ENCODE measurements at places on chromosomes 2 and 18.
A peak's percentile ranks its signal among the peaks of the same experiment; 100 is the strongest.

GRCh38 chr2:161576421-161576820 lies 47.8 kb upstream of the SLC4A10 start:
- no peak for DNase-seq

DNA sequence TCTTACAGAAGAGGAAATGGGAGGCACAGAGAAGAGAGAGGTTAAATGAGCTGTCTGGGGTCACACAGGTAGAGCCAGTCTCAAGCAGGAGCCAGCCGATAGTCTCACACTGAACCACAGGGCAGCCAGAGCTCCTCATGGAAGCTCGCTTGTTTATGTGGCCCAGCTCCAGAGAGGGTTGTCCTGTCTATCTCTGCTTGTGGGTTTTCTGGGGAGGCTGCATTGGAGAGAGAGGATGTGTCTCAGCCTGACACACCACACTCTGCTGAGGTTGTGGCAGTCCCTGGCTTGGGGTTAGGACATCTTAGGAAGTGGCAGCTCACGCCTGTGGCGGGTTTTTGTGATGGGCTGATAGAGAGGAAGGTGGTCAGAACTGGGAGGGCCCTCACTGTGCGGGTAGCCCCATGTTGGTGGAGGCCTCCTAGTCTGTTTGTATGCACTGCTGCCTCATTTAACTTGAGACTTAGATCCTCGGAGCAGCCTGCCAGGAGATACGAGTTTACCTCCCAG lies 52.3 kb downstream of the TCF7L1 start:
- no peak for DNase-seq

DNA sequence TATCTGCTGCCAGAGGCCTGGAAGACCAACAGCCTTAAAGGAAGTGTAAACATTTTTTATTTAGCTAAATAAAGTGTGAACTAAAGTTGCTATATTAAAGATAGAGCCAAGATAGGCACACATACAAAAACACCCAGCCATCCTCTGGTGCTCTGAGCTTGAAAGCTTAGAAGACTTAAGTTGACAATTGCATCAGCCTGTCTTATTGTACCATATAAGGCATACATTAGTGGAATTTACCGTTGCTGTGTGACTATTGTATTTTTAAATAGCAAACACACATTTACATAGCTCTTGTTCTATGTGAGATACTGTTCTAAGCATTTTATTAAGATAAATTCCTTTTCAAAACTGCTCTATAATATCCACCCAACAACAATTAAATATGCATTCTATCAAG lies 736.6 kb upstream of the ZEB2 start:
- no peak for DNase-seq

GRCh38 chr2:187581125-187581896 lies 27.1 kb upstream of the TFPI start:
- peak; percentile 6 for DNase-seq

GRCh38 chr18:27769152-27769551 lies 407.8 kb downstream of the CDH2 start:
- DNase-seq = no peak

DNA sequence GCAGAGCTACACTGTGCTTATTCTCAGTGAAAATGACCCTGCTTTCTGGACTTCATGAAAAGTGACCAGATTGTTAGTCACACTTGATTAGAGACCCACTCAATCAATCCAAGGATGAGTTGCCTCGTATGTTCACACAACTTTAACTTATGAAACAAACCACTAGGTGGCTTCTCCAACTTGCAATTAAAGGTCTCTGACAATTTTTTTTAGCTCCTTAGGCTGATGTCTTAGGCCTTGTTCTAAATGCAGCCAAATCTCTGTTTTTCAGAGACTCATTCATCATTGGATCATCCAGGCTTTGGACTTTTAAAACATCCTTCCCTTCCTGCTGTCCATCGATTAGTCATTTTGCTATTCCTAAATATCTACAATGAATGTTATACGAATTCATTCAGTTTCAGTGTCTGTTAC lies 63.4 kb downstream of the MREG start:
- peak; percentile 61 for DNase-seq

GRCh38 chr18:13136904-13137669 lies 81.5 kb upstream of the LDLRAD4 start:
- no peak for DNase-seq

DNA sequence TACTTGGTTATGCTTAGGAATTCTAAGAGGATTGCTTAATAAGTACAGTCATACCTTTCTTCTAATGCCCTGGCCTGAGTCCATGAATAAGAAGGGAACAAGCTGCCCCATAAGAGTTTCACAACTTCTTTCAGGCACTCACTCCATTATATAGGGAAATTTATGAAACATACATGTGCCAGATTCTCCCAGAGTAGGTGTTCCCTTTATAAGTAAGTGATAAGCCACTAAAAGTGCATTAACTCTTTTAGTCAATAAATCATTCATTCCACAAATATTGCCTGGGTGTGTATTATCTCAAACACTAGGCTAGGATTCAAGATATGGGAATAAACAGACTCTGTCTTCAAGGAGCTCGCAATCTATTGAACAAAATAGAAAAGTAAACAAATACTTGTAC lies 84.5 kb upstream of the RBBP8 start:
- peak; percentile 70 for DNase-seq

DNA sequence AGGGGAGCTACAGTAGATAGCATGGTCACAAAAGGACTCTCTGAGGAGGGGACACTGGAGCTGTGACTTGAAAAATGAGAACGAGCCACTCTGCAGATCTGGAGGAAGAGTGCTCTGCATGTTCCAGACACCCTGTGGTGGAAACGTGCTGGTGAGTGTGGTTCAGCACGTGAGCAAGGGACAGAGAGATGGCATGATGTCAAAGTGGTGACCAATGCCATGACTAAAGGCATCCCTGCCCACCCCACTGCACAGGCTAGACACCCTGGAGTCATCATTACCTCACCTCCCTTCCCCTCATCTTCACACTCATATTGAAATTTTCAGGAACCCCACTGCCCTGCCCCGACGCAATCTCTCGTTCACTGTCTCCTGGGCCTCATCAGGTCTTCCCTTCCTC lies 56.5 kb downstream of the SLC4A5 start:
- DNase-seq = no peak

DNA sequence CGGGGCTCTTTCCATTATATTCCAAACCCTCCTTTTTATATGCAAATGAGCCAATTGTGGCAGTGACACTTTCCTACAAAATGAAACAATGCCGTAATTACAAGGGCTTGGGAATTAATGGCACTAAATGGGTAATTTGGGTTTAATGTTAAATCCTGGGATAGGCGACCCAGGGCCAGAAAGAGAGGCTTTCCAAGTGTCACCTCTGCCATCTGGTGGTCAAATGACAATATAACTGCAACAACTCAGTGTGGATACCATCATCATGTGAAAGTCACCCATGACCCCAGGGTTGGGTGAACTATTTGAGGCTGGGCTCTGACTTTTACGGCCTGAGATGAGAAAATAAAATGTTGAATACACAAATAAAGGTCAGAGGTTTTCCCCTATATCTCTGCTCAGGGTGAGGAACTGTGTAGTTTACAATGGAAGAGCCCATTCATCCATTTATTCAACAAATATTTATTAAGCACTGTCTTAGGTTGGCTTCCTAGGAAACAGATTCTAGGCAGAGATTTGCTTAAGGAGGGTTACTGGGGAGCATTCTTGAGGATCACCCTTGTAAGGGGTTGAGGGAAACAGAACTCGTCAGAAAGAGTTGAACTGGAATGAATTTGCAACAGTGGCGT lies 13.6 kb upstream of the THADA start:
- peak; percentile 48 for DNase-seq

- DNase-seq = no peak
Observed at GRCh38 chr2:203822240-203822639, 45.3 kb upstream of the CTLA4 start.

GRCh38 chr2:217279140-217279539 lies 419.3 kb upstream of the TNP1 start:
- DNase-seq = no peak

DNA sequence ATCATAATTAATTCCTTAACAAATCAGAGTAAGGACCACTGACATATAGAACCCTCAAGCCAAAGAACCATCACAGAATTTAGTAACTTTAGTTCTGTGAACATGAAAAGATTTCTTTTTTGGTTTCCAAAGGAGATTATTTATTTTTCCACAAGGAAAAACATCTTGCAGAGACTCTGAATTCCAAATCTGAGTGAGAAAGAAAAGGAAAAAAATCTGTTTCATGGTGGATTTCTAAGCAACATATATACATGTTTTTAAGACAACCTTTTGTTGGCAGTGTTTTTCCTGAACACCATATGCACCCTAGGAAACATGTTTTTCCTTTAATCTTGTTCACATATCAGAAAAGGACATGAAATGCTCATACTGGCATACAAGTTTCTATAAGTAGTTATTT lies 149.8 kb downstream of the AGPS start:
- no peak for DNase-seq

DNA sequence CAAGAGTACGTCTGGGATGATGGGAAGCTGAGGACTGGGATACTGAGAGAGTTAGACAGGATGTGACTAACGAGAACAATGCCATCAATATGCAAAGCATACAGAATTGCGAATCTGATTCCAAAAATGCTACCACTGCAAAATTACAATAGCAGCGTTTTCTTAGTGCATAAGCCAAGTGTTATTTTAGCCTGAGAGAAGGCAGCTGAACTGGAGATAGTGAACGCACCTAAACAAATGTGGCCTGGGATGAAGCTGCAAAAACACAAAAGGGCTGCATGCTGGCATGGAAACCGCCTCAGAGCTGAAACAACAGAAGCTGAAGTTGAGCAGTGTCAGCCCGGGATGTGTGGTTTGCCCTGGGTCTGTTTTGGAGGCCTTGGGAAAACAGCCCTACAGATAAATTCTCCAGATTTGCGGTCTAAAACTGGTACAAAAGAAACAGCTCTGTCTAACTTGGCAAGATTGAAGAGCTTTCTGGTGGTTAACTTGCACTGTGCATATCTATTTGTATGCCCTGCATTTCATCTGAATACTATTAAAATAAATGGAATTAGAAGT lies 45.5 kb downstream of the LYPD6 start:
- DNase-seq = no peak

DNA sequence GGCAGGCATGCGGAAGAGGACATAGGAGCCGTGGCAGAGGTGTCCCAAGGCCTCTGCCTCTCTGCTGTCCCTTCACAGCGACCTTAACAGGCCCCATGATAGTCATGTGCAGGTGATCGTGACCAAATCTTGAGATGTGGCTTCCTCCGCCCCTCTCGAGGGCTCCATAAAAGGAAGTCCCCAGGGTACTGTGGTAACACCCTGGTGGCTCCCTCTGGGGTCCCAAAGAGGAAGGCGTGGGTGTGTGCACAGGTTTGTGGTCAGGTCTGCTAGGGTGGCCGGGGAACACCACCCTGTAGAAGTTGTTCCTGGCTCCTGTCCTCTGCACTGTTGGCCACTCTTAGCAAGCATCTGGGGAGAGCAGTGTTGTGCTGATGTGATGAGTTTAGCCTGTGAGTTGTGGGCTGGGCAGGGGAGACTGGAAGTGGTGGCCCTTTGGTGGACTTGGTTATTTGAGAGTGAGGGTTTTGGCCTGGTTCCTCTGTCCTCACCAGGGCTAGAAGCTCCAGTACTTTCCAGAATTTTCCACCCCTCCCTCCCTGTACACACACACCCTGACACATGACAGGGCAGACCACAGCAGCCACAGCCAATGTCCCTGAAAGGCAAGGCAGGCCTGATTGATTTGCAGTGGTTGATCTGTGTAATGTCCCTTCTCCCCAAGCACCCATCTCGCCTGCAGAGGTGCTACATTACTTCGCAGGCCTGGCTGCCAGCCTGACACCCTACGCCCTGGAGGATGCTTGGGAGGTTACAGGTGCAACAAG lies 68.9 kb upstream of the BOD1L2 start:
- DNase-seq = no peak

DNA sequence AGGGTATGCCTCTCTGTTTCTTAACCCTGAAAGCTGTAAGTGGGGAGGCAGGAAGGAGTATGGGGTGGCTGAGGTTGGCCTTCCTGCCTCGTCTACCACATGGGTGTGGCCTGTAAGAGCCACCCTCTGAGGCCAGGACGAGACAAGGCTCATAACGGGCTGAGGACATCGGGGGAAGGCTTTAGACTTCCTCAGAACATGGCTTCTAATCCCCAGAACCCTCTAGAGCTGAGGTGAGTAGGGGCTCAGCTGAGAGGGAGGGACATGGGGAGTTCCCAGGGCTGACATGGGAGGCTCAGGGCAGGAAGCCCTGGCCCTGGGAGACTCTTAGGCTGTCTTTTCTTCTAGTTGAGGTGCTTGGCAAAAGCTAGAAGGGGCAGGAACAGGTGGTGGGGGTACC lies 36.7 kb downstream of the EMX1 start:
- DNase-seq = no peak

GRCh38 chr2:142825861-142826260 lies 51.6 kb upstream of the KYNU start:
- no peak for DNase-seq

DNA sequence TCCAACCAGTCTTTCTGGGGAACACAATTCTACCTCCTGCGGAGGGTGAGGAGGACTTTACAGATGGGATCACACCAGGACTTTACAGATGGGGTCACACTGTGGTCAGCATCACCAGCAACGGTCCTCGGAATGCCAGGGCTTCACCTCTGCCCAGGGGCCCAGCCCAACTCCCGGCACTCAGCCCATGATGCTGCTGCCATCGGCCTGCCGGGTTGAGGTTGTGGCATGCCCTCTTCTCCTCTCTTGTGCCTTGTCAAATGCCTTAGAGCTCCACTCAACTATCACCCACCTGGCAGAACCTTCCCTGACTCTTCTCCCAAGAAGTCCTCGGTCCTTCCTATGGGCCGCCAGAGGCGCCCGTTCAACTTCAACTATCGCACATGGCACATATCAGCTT lies 166.7 kb downstream of the CTIF start:
- DNase-seq = no peak

DNA sequence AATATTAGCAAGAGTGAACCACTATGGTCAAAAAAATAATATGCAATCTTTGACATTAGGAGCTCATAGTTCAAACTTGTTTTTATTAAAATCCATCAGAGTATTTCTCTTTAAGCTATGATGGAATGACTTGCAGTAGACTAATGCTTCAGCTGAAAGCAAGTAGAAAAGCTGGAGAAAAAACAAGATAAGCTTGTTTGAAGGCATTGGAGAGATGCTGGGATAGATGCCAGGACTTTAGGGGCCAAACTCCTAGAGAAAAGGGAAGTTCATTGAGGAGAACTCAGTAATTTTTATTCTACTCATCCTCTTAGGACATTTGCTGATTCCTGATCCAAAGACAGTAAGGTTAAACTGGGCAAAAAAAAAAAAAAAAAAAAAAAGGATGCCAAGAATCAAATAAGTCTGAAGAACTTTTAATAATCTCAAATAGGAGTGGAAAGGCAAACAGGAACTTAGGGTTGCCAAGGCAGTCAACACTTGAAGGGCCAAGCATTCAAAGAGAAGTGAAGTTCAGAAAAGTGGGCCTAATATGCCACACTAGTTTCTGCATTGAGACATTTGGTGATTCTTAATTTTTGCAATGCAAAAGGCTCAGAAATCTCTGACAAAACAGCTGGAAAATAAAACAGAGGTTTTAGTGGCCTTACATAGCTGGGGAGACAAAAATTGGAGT lies 19.7 kb upstream of the AFF3 start:
- DNase-seq = peak; percentile 10

DNA sequence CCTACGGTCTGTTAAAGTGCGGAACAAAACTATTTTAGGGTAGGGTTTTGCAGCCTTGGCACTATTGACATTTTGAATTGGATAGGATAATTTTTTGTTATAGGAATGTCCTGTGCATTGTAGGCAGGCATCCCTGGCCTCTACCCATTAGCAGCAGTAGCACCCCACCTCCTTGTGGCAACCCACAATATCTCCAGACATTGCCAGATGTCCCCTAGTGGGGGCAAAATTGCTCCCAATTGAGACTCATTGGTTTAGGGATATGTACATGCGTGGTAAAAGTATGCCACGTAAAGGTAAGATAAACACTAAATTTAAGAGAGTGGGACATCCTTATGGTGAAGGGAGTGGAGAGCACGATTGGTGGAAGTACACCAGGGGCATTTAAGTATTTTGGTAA lies 4.6 kb downstream of the MIB1 start:
- no peak for DNase-seq

Measured in PC-9 (cell line).